Stimulated activated CD4-positive, alpha-beta T cell treated with anti-CD3 and anti-CD28 coated beads, Interleukin-1b, Interleukin-23, amount 100 ng/mL, for 48 hours (primary cell): ENCODE measurements at places on chromosomes 1 and 21.
A peak's percentile ranks its signal among the peaks of the same experiment; 100 is the strongest.

DNA sequence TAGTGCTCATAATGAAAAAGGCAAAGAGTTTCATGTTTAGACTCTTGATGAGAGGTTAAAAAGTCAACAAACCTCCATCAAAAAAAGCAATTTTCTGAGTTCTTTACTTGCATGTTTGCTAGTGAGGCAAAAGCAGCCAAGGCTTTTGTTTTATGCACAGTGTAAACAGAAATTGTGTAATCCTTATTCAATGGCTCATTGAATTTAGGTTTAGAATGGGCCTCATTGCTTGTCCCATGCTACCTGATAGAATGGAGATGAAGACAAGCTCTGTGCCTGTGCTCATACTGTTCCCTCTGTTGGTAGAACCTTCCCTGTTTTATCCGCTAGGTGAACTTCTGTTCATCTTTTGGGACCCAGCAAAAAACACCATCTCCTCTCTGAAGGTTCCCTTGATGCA, 10.0 kb upstream of the LRRC8D start:
- no peak for DNase-seq

DNA sequence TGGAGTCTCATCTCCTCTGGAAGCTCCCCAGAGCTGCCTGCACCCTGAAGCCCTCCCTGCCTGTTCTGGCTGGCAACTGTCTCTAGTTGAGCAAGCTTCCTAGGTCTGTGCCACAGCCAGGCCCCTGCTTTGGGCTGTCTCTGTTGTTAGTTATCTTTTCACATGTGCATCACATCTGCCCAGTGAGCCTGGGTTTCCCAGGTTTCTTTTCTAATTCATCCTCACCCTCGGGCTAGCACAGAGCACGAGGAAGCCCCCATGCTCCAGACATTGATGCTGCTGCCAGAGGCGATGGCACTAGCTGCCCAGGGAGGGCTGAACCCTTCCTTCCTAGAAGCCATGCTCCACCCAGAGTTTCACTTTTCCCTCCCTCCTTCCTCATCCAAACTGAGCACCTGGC, 27.2 kb downstream of the RASSF5 start:
- no peak for DNase-seq

GRCh38 chr1:106798991-106799390, 257.5 kb upstream of the PRMT6 start:
- no peak for DNase-seq

DNA sequence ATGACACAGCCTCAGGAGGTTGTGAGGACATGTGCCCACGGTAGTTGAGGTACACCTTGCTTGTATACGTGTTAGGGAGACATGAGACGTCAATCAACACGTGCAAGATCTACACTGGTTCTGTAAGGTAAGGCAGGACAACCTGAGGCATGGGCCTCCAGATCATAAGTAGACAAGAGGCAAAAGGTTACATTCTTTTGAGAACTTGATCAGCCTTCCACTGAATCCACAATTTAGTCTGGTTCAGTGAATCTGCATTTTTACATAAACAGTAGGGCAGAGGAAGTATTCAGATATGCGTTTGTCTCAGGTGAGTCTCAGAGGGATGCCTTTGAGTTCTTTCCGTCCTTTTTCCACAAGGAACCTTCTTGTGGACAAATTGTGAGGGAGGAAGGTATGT, 348.9 kb downstream of the ASTN1 start:
- DNase-seq: no peak

GRCh38 chr1:162676087-162676486, 43.8 kb downstream of the DDR2 start:
- DNase-seq: no peak

DNA sequence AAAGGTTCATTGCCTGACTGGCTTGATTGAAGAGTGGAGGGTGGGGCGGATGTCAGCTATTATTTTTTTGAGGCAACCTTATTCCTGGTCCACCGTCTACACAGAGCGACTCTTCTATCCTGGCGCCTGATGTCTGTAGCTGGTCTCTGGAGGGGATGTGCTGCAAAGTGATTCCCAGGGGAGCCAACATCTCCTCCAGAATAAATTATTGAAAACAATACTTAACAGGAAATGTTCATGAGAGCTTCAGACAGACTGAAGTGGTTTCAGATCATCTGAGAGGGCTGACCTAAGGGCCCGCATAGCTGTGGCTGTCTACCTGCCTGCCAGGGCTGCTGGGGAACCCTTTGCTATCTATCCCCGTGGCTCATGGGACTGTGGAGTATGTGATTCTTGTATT, 66.7 kb downstream of the TEX35 start:
- DNase-seq: no peak

- DNase-seq: no peak
These were observed 7.7 kb downstream of the S100PBP start for GRCh38 chr1:32825181-32825580.

GRCh38 chr1:28927266-28927647, 12.9 kb downstream of the EPB41 start:
- DNase-seq: no peak

- DNase-seq: no peak
These were observed 239.3 kb downstream of the NRIP1 start for GRCh38 chr21:14825514-14825974.

- DNase-seq: no peak
These were observed 260.8 kb downstream of the GPATCH2 start for GRCh38 chr1:217369996-217370551.

DNA sequence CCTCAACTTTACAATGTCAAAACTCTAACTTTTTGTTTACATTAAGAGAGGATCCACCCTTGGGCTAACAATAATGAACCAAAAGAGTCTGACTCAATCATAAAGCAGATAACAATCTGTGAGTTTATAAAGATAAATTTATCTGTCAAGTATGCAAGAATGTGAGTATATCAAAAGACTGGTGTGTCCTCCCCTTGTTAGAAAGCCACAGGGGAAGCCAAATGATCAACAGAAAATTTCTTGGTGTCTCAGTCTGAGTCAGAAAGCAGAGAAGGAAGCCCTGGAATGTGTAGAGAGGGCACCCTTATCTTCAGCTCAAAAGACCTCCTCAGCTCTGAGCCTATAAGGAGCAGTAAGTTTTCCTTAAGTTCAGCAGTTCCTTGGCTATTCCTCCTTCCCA, 13.9 kb upstream of the PDIK1L start:
- no peak for DNase-seq

DNA sequence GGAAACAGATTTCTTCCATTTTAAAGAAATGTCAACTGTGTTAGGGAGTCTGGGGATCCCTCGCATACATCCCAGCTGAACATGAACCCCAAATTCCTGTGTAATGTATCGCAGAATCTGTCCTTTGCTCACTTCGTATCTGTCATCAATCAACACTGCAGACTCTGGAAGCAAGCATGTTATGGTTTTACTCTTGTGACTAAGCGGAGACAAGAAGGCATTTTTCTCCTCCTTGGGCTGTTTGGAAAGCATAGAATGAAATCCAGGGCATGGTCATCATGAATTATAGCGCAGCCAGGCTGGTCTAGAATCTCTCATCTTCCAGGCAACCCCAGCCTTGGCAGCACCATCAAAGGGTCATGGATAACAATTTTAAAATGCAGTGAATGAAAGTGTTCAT, 290.2 kb downstream of the KIF26B start:
- no peak for DNase-seq

DNA sequence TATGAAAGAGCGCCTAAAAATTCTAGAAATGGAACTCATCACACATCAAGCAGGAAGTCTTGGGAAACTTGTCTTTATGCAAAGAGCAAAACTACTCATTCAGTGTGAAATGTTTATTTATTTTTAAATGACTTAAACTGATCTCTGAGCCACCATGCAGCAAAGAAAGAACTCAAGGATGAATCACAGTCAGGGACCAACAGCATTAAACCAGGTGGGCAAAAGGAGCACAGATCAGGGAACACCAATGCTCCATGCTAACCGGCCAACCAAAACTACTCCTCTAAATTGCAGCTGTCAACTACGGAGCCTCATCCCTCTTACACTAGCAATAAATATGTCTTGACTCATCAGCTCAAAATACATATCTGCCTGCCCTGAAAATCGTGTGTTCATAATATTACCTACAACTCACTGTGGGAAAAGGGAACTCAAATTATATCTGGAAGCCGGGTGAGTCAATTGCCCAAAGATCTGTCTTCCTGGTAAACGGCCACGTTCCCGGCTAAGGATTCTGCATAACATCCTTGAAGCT, 129.2 kb downstream of the PTPN14 start:
- no peak for DNase-seq

DNA sequence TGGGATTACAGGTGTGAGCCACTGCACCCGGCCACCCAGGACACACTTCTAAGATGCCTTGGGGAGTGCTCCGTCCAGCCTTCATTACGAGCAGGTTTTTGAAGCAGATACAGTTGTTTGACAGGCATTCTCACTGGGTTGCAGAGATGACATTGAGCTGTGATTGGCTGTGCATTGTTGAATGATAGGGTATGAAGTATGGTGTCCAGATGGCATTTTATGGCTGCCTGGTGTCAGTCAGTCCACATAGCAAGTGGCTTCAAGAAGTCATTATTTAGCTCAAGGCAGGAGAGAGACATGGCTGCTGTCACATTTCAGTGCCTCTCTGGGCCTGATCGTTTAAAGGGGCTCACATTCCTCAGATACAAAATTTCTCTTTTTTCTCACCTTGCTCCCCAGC, 14.8 kb upstream of the PADI2 start:
- DNase-seq: no peak

DNA sequence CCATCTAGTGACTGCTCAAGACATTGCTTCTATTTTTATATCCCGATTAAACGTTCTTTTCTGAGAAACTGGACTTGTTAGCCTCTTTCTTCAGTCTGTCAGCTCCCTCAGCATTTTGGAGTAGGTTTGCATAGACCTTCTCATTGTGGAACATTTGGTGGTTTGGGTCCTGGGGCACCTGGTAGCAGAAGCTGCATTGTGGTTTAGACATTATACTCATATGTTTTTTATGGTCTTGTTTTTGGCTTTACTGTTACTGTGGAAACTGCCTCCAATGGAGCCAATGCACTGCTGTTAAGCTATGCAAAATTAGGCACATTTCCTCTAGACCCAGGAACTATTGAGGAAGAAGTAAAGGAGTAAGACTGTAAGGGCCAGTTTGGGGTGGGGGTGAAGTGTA, 36.7 kb upstream of the LRRC8B start:
- peak; percentile 20 for DNase-seq

DNA sequence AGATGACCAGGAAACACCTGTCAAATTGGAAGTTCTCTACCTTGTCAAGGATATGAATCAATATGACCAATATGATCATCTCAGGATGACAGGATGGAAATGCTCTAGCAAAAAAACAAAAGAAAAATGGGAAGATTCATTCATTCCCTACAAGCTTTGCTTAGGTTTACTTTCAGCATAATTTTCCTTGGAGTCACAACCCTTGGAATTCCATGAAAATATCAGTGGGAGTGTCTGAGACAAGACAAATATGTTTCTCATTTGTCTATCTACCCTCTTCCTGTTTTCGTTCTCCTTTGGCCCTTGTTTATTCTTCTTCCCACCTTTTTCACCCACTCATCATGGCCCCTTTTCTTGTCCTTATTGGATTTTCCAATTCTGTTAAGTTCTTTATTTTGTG, 50.6 kb downstream of the COLGALT2 start:
- DNase-seq: no peak

- no peak for DNase-seq
These were observed 25.5 kb upstream of the LYST start for GRCh38 chr1:235892202-235892601.

- no peak for DNase-seq
These were observed 30.6 kb downstream of the POFUT2 start for GRCh38 chr21:45256912-45257672.

DNA sequence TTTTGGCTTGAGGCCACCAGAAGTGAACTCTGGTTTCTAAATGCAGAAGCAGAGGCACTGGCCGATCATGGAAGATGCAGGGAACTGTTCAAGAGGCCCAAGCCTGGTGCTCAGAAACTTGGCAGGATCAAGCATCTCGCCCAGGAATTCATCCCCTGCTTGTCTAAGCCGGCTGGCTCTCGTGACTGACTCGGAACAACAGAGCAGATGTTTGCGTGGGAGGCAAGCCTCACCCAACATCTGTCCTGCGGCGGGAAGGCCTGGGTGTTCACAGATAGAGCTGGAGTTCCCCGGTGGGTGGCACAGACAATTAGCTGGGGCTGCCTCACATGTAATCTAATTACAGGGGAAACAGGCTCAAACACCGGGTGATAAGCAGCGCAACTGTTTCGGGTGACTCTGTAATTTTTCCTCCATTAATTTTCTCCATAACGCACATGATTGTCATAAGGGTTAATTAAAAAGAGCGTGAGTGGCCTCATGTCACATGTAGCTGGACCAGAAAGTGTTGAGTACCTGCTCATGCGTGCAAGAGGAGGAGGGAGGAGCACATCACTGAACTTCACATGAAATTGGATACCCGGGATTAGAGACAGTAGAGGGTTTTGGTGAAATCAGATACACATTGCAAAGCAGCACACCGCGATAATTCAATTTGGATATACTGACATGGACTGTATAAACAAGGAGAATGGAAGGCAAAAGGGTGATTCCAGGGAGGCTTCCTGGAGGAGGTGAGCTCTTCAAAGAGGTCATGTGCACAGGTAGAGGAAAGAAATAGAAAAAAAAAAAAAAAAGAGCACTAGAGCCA, 180.0 kb downstream of the ETS2 start:
- peak; percentile 69 for DNase-seq

DNA sequence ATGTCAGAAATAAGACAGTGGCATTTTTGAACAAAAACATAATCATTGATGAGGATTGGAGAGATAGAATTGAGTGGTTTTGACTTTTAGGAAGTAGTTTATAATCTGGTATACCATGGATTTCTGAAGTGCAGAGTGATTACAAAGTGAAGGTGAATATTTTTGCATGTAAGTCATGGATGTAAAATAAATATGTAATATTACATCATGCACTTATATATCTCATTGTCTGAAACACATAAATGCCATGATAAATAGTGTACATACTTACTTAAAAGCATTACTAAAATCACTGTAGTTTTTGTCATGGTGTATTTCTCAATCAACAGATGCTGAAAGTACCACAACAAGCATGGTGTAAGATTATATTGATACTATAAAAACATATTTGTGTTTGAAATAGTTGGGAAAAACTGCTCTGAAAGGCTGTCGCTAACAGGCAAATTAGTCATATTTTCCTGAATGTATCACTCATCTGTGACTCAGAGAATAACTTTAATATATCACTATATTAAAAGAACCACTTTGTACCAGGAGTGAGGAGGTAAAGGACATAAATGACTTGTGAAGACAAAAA, 24.8 kb upstream of the RGS18 start:
- no peak for DNase-seq

- no peak for DNase-seq
These were observed 455.2 kb upstream of the RUNX1 start for GRCh38 chr21:35504277-35504676.

- no peak for DNase-seq
These were observed 5.5 kb upstream of the DDR2 start for GRCh38 chr1:162626761-162627160.
